ENCODE measurements at places on chromosomes 1 and 21. TPM values are rescaled to one million over a fixed set of nuclear protein-coding genes. Genes with fewer than 3 reads are reported as not detected.

GRCh38 chr1:112268408-112268807 lies 127.6 kb upstream of the CTTNBP2NL start:
- DNase-seq: no peak

The FCN3 gene
- total RNA-seq: not detected

The CELA2A gene
- total RNA-seq: not detected

DNA sequence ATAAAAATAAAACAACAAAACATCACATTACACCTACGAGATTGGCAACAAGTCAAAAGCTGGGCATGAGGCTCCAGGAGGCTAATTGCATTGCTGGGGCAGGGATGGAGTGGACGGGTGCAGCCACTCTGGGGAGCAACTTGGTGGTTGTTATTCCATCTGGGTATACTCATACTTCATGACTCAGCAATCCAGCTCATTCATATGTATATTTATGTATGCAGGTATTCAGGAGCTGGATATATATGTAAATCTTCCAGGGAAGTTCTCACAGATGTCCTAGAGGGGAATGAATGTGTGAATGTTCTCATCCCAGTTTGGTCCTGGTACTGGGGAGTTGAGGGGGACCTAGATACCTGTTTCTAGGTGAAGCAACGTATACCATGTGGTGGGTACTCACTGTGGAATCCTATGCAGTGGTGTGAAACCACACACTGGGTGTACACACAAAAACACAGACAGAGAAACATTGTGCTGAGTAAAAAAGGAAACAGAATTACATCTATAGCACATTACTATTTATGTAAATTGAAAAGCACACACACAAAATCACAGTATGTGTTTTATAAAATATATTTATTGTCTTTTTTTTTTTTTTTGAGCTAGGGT lies 79.7 kb upstream of the RAB4A start:
- no peak for DNase-seq

The OR2T35 gene
- not detected for total RNA-seq

DNA sequence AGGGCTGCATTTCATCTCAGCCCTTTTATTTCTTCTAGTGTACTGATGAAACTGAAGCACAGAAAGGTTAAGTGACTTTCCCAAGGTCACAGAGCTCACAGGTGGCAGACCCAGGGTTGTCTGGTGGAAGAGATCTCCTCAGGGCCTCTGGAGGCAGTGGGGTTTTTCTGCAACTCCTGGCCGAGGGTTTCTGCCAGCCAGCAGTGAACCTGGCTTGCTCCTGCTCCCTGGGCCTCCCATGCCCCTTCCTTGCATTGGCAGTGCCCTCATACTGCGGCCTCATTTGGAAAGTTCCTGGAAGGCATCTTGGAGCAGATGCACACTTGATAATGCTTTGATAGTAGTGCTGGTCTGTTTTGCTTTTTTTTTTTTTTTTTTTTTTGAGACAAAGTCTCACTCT lies 7.7 kb downstream of the GALNT2 start:
- DNase-seq: peak; percentile 23

The C1orf210 gene
- not detected for total RNA-seq

The TMEM79 gene
- total RNA-seq: 3.3 TPM

DNA sequence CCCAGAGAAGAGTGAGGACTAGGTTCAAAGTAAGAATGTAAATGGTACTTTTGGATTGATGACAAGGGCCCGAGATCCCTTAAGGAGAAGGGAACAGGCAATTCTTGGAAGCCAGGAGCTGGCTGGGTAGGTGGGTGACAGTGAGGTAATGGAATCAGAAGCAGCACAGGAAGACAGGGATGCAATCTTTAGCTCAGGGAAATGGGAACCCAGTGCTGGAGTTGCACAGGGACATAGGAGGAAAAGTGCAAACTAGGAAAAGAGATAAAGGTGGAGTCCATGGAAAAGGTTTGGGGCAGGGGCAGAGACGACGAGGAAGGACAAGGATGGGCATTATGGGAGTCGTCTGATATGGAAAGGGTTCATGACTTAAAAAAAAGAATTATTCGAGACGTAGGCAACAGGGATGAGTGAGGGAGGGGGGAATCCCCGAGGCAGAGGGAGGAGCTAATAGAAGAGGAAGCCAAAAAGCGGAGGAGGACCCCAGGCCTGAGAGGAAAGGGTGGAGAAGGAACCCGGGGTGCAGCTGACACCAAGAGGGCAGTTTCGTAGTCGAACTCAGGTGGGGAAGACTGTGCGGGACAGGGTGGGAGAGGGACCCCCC lies 495 bp downstream of the PI4KB start:
- DNase-seq: no peak

The CALML6 gene
- 2.7 TPM for total RNA-seq

GRCh38 chr1:221797506-221797905 lies 55.6 kb upstream of the DUSP10 start:
- DNase-seq: no peak

The BRDT gene
- total RNA-seq: not detected

DNA sequence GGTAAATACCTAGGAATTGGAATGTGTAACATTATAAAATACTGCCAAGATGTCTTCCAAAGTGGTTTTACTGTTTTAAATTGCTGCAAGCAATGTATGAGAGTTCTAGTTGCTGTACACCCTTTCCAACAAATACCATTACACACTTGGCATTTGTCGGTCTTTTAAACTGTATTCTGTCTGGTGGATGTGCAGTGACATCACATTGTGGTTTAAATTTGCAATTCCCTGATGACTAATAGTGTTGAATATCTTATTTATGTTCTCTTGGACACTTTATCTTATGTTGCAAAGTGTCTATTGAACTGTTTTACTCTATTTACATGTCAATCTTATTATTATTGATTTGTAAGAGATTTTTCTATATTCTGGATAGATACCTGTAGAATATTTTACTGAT lies 561.2 kb upstream of the B3GALT2 start:
- no peak for DNase-seq

GRCh38 chr1:174077749-174078490 lies 55.8 kb upstream of the RC3H1 start:
- no peak for DNase-seq

- DNase-seq: no peak
Measured at GRCh38 chr21:34900376-34900775, 148.7 kb downstream of the RUNX1 start.

DNA sequence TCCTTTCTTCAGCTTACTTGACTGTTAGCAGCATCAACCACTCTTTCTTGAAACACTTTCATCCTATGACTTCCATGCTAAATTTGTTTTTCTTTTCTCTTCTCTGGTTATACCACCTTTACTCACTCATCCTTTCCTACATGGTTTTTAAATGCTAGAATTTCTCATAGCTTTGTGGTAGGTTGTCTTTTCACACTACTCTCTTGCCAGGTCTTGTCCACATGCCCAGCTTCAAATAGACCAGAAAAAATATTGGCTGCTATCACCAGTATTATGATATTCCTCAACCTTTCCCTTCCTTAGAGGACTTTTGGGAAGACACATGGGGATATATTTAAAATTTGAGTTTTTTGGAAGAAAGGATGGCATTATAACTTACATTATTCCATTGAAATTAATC lies 48.8 kb downstream of the PPP1R12B start:
- no peak for DNase-seq

GRCh38 chr1:236168716-236169429 lies 26.5 kb downstream of the GPR137B start:
- no peak for DNase-seq

DNA sequence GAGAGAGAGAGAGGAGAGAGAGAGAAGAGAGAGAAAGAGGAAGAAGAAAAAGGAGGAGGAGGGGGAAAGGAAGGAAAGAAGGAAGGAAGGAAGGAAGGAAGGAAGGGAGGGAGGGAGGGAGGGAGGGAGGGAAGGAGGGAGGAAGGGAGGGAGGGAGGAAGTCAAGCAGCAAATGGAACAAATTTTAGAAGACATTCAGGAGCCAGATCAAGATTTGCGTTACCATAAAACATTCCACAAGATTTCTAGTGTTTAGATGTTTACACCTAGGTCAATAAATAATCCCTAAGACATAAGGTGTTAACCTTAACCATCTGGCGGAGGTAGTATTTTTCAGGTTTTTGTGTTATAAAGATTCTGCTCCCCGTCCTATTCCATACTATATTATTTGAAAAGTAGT lies 1320.1 kb upstream of the PRMT6 start:
- DNase-seq: no peak

The GBP1 gene
- total RNA-seq: 26.3 TPM

Data from osteocyte (in vitro differentiated cells).